ENCODE measurements at places on chromosomes 6 and 20.

DNA sequence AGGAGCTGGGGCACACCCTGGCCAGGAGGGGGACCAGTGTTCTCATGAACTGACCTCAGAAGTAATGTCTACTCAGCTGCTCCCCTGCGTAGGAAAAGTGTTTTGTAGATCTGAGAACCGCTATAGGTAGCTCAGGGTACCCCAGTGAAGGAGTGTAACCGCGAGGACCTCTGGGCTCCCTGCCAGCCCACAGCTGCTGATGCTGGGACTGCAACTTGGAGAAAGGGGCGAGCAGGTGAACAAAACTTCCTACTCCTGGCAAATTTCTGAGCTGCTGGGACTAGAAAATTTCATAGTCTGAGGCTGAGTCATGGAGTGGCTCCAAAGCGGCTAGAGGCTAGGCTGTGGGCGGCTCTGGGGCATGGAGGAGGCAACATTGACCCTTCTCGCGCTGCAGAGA is 51.9 kb downstream of the PYGB start:
- DNase-seq, result no peak

GRCh38 chr6:156457601-156458000 is 319.6 kb upstream of the ARID1B start:
- DNase-seq, result no peak

- peak; percentile 24 for DNase-seq
Observed at GRCh38 chr6:43491750-43492661, 14.6 kb downstream of the TJAP1 start.

DNA sequence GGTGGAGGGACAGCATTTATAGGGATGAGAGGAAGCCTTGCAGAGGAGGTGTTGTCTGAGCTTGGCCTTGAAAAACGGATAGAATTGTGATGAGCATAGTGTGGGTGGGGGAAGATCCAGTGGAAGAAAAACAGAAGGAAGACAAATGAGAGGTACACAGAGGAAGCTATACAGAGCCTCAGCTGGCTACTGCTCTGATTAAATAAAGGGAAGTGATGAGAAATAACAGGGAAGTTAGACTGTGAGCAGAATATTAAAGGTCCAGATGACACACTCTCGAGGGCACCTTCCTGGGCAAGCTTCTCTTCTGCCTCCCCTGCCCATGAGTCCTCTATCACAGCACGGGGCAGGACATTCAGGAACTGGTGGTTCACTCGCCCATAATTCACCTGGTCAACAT is 182.3 kb downstream of the KIF16B start:
- no peak for DNase-seq

DNA sequence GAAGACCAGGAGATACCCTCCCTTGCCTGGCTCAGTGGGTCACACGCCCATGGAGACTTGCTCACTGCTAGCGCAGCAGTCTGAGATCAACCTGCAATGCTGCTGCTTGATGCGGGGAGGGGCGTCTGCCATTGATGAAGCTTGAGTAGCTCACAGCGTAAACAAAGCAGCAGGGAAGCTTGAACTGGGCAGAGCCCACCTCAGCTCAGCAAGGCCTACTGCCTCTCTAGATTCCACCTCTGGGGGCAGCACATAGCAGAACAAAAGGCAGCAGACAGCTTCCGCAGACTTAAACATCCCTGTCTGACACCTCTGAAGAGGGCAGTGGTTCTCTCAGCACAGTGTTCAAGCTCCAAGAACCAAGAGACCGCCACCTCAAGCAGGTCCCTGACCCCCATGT is 271.3 kb downstream of the ESR1 start:
- no peak for DNase-seq

- DNase-seq, result no peak
Observed at GRCh38 chr20:19403549-19403948, 191.1 kb downstream of the SLC24A3 start.

- DNase-seq, result no peak
Observed at GRCh38 chr6:162395181-162395580, 332.4 kb downstream of the PRKN start.

DNA sequence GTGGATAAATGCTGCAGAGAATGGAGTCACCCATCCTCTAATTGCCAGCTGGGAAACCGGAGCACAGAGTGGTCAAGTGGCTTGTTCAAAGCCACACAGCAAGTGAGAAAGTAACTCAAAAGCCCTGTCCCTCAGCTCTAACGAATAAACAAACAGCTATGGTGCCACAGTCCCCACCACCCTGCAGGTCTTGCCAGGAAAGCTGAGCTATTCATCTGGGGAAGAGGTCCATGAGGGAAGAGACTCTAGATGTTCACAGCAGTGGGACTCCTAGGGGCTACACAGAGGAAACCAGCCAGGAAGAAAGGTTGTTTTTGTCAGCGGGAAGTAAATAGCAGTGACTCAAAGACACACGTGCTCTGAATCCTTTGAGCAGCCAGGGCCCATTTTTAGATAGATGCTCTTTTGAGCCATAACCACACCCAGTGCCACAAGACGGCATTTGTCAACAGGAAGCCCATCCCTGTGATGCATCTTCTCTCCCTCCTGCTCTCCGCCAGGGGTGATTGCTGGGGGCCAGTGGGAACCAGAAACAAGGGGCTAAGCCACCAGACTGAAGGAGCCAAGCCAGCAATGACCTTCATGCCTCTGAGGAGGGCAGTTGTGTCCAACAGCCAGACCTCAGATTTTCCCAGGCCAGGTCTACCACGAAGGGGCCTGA is 32.4 kb upstream of the TCP11 start:
- DNase-seq, result no peak

DNA sequence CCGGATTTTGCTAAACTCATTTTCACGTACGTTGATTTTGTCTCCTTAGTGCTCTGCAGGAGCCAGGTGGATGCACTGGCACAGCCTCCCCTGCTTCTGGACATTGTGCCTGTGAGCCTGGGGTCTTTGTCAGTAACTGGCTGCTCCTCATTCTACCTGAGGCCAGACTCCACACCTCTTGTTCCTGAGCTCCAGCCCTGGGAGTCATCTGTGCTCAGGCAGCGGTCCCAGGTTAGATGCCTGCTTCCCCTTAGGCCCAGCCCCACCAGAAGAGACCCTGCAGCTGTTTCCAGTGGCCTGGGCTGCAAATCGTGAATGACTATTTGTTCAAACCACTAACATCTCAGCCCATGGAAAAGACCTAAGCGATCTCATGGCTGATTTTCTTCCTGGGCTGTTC is 129.1 kb downstream of the ERMARD start:
- no peak for DNase-seq

GRCh38 chr6:17831135-17831534 is 124.4 kb upstream of the NUP153 start:
- no peak for DNase-seq

- no peak for DNase-seq
Observed at GRCh38 chr6:24227556-24227955, 101.5 kb downstream of the NRSN1 start.

GRCh38 chr6:22667855-22668254 is 98.5 kb downstream of the HDGFL1 start:
- no peak for DNase-seq

DNA sequence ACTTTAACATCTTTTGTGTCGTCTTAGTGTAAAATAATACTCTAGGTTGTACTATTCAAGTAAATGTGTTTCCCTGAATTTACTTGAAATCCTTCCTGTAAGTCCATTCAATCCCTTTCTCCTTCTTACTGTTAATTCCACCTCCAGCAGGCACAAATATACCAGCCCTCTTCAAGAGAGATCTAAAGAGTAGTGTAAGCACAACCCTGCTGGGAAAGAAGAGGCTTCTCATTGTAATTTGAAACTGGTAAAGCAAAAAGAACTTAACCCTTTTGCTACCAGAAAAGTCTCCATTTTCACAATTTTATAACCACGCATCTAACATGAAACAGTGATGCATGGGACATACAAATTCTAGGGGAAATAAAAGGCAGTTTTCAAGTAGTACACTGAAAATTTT is at the start of gene BMP5:
Gene BMP5 (minus strand): TSS at position 191 of the 400 bp plus-strand sequence. CDS start 725 bp downstream, outside the sequence.
- no peak for DNase-seq

- no peak for DNase-seq
Observed at GRCh38 chr6:90035047-90035723, 140.9 kb downstream of the GJA10 start.

DNA sequence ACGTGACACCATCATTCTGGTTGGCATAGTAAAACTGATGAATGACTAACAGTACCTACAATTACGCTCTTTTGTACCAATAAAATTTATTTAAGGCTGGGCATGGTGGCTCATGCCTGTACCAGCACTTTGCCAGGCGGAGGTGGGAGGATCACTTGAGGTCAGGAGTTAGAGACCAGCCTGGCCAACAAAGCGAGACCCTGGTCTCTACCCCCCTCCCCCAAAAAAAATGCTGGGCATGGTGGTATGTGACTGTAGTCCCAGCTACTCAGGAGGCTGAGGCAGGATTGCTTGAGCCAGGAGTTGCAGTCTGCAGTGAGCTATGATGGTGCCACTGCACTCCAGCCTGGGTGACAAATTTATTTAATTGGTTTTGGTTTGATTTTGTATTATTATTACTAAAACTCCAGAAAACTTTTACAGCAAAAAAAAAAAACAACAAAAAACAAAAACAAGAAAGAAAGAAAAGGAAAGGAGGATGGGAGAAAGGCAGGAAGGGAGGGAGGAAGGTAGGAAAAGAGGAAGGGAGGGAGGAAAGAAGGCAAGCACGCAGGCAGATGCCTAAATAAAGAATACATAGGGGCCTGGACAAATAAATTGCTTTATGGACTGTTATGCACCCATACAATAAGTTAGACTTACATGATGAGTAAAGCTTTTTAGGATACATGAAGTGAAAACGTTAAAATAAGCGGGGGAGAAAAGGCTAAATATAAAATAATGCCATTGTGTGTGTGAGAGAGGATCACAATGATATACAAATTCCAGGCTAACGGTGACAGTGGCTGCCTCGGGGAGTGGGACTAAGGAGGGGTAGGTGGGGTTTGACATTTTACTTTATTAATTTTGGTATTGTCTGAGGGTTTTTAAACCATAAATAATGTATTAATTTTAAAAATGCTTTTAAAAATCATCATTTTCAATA is 682 bp upstream of the ZSCAN9 start:
- DNase-seq, result no peak

DNA sequence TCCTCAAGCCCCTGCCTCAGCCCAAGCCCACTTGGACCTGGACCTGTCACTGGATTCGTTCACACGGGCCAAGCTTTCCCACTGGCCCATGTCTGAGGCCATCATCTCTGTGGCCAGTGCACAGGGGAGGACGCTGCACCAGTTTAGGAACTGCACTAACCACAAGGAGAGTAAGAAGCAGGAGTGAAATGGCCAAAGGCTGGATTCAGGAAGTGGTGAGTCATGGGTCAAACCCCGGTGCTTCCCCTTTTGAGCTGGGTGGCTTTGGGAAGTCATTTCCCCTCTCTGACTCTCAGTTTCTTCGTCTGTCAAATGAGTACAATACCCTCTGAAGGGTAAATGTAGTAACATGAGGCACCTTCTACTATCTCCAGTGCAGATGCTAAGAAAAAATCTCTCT is 87.9 kb downstream of the CD40 start:
- no peak for DNase-seq

DNA sequence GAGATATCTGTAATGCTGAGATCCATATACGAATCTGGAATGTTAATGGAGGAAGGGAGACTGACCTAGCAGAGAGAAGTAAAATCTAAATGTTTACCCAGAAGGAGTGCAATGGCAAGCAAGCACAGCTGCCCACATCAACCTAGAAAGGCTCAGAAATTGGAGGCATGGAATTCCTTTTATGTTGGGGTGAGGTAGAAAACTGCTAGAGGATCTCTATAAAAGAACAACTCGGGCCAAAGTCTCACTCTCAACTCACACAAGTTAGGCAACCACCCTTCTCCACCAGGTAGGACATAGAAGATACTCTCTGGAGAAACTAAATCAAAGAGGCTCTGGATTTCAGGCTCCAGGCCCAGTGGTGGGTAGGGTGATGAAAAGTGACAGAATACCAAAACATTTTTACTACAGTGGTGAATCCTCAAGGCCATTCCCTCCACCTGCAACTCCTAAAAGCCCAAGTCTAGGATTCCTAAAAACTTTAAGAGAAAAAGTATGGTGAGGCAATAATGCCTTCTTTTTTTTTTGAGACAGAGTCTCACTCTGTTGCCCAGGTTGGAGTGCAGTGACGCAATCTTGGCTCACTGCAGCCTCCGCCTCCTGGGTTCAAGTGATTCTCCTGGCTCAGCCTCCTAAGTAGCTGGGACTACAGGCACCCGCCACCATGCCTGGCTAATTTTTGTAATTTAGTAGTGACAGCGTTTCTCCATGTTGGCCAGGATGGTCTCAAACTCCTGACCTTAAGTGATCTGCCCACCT is 9.5 kb upstream of the ADGRG6 start:
- DNase-seq, result no peak

DNA sequence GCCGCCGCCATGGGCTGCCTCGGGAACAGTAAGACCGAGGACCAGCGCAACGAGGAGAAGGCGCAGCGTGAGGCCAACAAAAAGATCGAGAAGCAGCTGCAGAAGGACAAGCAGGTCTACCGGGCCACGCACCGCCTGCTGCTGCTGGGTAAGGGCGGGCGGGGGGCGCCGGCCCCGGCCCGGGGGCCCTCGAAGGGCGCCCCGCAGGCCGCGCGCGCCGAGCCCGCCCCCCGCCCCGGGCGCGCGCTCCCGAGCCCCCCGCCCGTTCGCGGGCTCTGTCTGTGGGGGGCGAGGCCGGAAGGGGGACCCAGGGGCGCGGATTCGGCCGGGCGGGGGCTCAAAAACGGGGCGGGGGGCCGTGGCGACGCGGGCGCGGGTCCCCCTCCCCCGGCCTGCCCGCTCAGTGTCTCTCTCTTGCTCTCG is 39.2 kb downstream of the GNAS start:
- no peak for DNase-seq

- DNase-seq, result no peak
Observed at GRCh38 chr6:144190593-144190992, 40.3 kb downstream of the STX11 start.

- DNase-seq, result no peak
Observed at GRCh38 chr20:31691646-31692275, 30.9 kb downstream of the BCL2L1 start.

GRCh38 chr6:53956068-53956711 is 155.1 kb upstream of the MLIP start:
- peak; percentile 64 for DNase-seq

DNA sequence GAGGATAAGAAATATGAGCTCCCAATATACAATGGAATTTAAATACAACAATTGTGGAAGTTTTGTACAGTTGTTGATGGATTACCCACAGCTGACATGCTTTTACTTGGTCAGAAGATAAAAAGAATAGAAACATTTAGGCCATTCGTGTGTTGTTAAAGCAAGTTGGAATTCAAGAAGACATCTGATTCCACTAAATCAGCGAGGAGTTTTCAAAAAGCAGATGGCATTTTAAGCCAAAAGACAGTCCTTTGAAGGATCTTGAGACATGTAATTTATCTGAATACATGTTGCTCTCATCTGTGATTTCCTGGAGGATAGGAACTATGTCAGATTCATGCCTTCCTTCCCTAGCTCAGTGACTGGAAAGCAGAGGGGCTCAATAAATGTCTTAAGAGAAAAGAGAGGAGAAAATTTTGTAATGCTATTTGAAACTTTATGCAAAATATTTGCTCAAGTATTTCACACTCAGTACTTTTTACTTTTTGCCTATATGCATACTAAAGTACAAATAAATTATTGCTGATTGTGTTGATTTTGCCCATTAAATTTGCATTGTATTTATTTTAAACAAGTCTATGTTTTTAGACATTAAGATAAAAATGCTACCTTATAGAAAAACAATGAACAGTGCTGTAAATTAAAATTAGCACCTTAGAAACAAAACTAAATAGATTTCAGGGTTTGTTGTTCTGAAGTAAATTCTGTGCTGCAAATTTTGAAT is 733.8 kb upstream of the FLRT3 start:
- no peak for DNase-seq

Measured in NCI-H1694 treated with DMSO at 0.1 percent for 48 hours (cell line).